ENCODE measurements at places on chromosomes 1 and 21.
A peak's percentile ranks its signal among the peaks of the same experiment; 100 is the strongest.

DNA sequence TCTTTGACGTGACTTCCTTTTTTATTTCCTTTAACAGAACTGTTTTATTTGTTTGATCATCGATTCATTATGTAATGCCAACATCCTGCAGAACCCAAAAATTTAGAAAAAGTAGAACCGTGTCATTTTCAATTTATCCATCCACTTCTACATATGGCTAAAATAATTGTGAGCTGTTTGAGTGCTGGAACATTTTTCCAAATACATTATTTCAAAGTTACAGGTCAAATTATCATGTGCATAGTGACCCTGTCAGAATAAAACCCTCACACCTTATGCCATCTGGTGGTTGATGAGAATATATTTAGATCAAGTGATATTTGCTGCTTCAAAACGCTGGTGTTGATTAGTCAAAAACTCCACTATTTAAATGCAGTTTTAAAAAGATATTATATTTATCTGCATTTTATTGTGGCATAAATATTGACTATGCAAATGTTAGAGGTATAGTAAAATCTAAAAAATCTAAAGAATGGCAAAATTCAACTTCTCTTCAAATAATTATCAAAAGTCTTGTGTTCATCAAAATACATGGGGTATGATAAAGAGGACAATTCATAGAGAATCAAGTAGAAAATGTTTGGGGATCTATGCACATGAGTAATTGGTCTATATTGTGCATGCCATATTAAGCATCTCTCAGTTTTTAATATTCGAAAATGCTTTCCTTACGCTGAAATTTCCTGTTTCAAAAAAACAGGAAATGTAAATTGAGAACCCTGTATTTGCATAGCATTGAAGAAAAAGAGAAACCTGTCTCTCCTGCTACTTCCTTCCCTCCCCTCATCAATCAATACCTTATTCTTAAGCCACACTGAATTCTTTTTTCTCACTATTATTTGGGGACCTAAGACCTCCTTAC lies 39.7 kb downstream of the UBE2U start:
- DNase-seq = peak; percentile 55

DNA sequence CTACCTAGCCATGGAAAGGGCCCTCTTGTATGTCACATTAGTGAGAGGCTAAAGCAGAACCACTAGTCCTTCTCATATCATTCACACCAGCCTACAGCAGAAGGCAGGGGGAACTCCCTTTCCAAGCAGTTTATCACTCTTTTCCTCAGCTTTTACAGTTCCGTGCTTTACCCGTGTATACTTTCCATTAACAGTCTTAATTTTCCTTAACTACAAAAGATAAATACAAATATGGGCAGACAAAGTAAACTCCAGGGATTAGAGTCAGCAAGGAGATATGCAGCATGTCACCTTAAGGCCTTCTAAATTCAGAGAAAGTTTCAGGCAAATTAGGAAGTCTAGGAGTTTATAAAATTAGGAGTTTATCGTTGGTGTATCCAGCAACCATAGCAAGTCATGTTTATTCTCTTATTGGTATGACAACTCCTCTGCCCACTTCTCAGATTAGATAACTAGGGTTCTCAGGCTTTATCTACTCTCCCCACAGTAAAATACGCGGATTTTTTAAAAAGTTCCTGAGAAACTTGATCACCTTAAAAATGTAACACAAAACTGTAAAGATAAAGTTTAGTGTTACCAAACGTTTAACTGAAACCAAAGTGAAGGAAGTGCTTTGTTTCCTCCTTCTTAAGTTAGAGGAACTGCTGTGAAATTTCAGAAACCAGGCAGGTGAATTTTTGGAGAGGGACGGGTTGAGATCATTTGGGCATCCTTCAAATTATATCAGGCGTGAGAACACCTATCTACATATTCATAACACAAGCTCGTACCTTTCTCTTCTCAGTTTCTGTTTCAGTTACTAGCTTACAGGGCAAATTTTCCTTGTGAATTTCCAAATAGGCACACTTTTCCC lies 42.7 kb upstream of the SLC19A2 start:
- DNase-seq = no peak

DNA sequence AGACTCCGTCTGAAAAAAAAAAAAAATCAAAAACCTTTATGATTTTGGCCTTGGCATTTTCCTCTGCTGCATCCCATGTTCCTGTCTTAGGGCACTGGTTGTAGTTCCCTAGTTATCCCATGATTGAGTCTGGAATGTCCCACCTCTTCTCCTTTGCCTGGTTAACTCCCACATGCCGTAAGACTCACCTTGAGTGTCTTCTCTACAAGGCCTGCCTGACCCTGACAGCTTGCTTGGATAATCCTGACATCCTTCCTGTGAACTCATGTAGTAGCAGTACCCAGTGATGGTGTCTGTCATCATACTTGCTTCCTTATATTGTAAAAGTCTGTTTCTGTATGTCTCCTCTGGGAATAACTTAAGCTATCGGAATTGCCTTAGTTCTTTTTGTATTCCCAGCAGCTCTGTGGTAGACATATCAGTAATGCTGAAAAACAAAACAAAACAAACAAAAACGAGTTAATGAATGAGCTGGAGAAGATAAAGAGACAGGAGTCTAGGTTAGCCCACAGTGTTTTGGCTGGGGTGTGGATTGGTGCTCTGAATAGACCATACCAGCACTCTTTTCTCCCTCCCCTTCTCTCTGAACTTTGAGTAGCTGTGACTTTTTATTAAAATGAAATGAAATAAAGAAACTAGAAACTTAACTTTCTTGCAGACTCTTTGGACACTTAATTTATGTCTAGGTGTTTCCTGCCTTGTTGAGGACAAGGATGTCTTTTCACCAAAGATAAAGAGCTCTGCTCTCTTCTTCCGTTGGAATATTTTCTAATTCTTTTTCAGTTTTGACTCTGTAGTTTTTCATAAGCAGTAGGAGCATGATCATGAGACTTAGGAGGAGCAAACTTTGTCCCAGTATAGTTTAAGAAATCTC lies 15.1 kb downstream of the NEK7 start:
- DNase-seq = no peak

DNA sequence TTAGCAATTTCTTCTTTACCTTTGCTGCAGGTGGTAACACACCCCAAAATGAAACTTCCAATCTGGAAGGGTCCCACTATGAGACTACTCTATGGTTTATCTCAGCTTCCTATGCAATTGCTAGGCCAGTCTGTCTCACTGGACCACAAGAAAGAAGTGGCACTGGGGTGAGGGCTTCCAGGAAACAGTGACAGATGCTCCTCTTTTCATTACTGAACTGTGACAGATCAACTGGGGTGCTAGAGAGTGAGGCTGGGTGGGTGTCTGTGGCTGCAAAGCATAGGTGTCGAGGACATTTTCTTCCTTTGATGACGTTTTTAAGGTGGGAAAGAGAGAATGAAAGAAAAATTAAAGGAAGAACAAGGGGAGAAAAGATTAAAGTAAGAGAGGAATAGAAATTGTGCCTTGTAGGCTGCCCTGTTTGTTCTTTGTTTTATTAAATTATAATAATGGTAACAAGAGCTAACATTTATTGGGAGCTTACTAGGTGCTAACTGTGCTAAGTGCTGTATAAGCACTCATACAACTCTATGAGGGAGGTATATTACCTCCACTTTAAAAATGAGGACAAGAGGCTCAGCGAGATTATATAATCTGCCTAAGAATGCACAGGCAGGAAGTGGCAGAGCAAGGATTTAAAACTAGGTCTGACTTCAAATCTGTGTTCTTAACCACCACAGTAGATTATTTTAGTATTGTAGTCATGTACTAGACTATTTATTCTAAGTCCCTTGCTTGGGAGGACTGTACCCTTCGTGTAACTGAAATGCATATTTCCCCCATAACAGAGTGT lies 27.8 kb upstream of the DMRTA2 start:
- DNase-seq = no peak

- no peak for DNase-seq
Measured at GRCh38 chr1:16988210-16988609, 7.8 kb upstream of the MFAP2 start.

DNA sequence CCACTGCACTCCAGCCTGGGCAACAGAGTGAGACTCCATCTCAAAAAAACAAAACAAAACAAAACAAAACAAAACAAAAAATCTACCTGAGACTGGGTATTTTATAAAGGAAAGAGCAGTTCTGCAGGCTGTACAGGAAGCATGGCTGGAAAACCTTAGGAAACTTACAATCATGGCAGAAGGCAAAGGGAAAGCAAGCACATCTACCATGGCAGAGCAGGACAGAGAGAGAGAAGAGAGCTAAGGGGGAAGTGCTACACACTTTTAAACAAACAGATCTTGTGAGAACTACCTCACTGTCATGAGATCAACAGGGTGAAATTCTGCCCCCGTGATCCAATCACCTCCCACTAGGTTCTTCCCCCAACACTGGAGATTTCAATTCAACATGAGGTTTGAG lies 198.3 kb upstream of the SAMSN1 start:
- no peak for DNase-seq

DNA sequence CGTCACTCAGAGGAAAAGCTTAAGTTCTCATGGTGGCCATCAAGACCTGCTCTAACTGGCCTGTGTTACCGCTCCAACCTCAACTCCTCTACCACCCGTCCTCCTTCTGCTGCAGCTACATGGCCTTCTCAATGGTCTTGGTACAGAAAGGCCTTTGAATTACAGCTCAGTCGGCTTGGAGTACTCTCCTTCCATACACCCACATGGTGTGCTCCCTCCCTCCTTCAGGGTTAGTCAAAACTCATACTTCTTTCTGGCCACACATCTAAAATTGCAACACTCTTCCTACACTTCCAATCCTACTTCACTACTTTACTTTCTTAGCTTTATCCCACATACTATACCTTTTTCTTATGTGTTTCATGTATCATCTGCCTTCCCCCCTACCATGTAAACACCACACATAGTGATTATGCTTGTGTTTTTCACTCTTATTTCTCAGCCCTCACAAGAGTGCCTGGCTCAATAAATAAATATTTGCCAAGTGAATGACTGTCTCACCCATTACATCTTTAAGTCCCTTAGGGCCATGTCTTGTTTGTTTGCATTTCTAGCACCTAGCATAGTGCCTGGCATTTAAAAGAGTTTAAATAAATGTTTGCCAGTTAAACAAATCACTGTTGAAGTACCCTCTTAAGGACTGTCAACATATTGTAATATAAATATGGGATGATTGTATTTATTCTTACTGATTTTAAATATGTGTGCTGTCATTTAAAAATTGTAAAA lies 37.6 kb upstream of the HMCN1 start:
- DNase-seq = no peak

DNA sequence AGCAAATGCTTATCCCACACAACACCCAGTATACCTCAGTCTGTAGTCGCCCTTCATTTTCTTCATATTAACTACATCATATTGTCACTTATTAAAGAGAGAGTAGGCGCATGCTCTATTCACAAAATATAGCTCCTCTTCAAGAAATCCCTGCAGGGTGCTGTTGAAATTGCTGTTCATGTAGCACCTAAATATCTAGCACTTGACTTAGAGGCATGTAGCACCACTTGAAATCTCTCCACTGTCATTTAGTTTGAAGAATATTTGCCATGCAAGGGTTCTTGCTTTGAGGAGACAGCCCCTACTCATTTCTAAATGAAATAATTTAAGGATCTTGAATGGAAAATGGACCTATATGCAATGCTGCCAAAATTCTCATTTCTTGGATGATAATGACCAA lies 20.9 kb upstream of the LRRC8B start:
- no peak for DNase-seq

DNA sequence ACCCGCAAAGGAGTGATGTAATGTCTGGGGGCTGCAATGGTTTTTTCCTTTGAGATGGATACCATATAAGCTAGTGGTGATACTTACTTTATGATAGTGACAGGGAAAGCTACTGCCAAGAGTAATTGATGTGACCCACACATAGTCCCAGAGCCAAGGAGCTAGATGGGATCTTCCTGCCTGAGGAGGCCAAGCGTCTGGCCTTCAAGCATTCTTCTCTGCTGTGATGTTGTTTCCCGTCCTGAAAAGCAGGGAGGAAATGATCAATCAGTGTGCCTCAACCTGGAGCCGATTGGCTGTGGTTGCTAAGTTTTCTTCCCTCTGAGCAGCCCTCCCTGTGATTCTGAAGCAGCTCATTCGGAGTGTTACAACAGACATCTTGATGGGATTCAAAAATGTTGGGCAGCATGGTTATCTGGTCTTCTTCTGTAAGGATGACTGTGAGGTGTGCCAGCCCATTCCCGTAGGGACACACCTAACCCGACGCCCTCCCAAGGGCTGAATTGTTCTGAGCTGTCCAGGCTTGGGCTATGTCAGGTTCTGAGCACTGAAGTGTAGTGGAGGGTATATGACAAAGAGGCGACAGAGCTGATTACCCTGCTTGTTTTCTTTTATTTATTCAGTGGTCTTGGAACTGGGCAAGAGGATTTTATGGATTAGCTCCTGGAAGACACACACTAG lies 56.7 kb downstream of the UCK2 start:
- DNase-seq = no peak

- DNase-seq = no peak
Measured at GRCh38 chr1:48793863-48794262, 17.2 kb upstream of the BEND5 start.

DNA sequence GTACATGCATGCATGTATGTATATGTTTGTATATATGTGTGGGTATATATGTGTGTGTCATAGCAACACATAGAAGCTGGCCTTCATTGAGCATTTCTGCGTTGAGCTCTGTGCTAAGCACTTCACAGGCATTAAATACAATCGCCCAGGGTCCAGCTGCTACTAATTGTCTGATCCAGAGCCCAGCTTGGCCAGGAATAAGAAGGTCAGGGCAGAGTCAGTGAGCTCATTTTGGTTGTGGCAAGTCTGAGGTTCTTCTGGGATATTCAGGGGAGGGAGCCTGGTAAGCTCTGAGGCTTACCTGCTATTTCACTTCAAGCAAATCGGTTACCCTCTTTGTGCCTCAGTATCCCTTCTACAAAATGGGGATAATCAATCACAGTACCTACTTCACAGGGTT lies 59.6 kb downstream of the FOXO6 start:
- DNase-seq = no peak

DNA sequence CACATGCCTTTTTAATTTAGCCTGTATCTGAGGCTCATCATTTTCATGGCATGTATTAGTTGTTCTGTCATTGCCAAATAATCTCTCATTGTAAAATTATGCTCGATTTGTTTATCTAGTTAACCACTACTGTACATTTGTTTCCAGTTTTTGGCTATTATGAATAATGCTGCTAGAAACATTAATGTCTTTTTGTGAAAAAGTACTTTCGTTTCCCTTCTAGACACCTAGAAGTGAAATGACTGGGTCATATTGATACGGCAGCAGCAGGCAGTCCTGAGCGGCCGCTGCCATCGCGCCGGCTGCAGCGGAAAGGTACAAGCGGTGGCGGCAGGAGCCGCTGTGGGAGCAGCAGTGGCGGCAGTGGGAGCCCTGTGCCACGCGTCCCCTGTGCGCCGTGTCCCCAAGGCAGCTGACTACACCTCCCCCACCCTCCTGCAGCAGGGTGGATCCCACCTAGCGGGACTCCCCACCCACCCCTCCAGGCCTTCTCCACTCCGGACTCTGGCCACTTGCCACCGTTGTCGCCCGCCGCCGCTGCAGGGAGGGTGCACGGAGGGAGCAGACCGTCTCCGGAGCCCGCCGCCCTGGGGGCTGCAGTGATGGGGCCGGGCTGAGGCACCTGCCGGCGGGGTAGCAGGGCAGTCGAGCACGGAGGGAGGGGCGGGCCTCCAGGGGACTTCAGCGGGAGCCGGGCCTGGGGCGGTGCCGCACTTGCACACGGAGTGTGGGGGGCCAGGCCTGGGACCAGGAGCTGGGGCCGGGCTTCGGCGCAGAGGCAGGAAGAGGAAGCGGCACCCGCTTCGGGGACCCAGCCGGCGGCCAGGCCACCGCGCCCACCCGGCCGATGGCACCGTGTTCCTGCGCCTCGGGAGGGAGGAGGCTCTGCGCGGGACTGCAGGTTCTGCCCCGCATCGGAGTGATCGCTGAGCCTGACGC lies 66.8 kb upstream of the RGS7 start:
- DNase-seq = peak; percentile 6
